ENCODE measurements at places on chromosomes 11 and 22. TPM values are rescaled to one million over a fixed set of nuclear protein-coding genes. Genes with fewer than 3 reads are reported as not detected.

The ANO1 gene
- 8.4 TPM for total RNA-seq

- no peak for DNase-seq
Observed at GRCh38 chr22:38761202-38762162, 5.7 kb upstream of the SUN2 start.

DNA sequence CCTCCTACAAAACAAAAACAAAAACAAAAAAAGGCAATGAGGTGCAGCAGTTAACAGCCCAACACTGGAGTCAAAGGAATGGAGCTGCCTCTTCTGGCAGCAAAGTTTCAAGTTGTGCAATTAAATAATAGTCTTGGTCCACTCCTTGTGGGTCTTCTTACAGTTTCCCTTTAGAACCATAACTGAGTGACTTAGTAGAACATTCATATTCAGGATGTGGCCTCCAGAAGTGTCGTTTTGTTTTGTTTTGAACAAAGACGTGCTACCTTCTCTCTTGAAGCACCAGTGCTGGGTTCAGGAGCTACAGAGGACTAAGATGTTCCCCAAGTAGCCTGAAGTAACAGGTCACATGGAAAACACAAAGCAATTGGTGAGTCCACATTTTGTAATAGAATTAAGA lies 2.0 kb upstream of the JAML start:
- DNase-seq = no peak

GRCh38 chr11:1744891-1745700 lies 5.3 kb downstream of the IFITM10 start:
- peak; percentile 85 for DNase-seq

The PNPLA5 gene
- not detected for total RNA-seq

- no peak for DNase-seq
Observed at GRCh38 chr11:12272821-12273617, 104.4 kb upstream of the PARVA start.

DNA sequence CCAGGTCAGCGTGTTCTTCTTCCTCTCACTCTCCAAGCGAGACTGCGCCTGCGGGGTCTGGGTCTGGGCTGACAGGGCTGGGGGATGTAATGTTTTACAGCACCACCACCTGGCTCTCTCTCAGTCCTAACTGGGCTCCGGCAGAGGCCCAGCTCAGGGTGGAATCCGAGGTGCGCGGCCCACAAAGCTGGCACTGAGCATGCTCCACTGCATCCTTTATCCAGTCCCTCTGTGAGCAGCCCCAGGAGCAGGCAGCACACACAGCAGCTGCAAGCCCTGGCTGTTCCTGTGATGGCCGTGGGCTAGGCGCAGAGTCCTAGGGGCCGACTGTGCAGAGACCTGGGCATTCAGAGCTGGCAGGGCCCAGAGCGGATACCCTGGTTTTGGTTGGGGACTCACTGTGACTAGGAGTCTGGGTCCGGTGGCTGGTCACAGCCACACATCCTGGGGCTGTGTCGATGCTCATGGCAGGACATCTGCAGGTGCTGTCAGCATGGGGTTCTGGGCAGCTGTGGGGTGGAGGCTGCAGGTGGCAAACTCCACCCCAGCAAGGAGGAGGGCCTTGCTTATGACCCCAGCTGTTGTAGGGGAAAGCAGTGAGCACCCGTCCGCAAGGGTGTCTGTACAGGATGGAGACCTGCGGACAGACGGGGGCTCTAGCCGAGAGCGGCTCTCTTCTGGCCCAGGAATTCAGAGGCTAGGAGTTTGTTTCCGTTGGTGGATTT lies 4.0 kb downstream of the LRRC75B start:
- no peak for DNase-seq

The CYB5R2 gene
- total RNA-seq = 2.5 TPM

The OR6A2 gene
- 3.1 TPM for total RNA-seq

DNA sequence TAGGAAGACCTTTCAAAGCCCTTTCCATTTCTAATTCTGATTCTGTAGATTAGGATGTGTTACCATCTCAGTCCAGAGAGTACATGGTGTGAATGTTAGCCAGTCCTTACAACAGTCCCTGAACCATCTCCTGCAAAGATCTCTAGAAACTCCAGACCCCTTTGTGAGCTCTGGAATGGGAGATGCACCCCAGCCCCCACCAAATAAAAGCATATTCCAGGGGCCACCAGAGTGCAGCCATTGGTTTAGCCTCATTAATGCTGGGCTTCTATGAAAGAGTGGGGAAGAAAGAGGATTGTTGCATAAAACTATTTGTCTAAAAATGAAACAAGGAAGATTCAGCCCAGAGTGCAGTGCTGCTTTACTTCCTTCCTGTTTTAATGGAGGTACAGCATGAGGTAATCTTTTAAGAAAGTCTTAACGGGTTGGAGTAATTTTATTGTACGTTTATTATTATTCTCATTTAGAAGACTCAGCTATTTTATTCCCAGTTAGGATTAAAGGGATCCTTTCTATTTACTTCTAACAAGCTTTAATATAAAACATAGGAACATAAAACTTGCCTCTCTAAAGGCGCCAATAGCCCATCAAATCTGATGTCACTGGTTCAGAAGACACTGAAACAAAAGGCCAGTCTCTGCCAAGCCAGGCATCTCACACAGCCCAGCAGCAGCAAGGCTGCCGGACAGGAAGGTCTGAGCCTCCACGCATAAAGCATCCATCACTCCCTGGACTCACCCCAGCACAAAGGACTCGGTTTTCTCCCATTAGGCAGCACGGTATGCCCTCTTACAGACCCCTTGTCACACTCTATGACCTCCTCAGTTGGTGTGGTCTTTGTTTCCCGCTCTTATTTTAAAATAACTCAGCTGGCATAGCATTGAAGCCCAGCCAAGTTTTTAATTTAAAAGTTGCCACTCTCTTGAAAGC lies 203.9 kb upstream of the BLID start:
- DNase-seq = no peak

The OR51I1 gene
- 0.54 TPM for total RNA-seq

The UBQLN3 gene
- 0.45 TPM for total RNA-seq

DNA sequence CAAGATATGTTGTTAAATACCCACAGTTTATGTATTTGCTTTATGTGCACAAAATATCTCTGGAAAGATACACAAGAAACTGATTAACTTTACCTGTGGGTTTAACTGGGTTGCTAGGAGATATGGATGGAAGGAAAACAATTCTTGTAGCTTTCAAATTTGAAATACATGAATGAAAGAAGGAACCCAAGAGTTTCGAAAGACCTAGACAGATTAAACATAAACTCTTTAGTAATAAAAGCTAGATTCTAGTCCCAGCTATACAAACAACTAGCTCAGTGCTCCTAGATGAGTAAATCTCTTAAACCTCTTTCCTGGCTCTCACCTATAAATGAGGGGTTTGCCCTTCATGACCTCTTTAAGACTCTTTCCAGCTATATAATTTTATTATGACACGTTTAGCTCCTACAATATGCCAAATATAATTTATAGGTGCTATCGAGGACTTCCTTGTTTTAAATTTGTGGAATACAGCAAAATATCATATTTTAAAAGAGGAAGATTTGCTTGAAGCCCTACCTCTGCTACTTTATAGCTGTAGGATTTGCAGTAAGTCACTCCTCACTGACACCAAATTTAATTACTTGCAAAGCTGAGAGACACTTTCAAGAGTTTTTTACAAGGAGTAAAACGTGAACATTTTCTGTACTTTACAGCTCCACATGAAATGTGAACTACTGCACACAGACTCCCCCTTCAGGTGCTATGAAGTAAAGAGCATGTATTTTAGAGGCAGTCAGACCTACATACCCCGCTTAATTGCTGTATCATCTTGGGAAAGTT lies 50.7 kb downstream of the RRAS2 start:
- peak; percentile 17 for DNase-seq

The OR2AG2 gene
- total RNA-seq = 2.3 TPM

DNA sequence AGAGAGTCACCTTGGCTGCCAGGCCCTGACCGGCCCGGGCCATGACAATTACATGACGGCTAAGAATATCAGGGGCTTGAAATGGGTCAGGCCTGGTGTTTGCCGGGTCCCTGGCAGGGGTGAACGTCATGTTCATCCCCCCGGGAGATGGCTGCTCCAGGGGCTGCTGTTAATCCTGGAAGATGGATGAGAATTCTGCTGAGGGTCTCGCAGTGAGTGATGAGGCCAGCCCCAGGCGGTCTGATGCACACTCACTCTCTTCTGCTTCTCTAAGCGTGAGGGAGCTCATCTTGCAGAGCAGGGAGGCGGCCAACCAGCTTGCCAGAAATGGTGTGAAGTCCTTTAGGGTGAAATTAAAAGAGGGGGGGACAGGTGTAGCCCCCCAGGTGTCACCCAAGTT lies 101.3 kb upstream of the ANO1 start:
- DNase-seq = no peak

- DNase-seq = no peak
Observed at GRCh38 chr11:2258501-2259465, 11.6 kb downstream of the ASCL2 start.

GRCh38 chr22:46107753-46108563 lies 42.4 kb upstream of the PPARA start:
- DNase-seq = no peak

The TRPC6 gene
- total RNA-seq = 5.4 TPM

The CARNS1 gene
- 0.18 TPM for total RNA-seq

The MAPK8IP2 gene
- total RNA-seq = 38.4 TPM

GRCh38 chr22:24532075-24532474 lies 22.9 kb downstream of the GUCD1 start:
- no peak for DNase-seq

DNA sequence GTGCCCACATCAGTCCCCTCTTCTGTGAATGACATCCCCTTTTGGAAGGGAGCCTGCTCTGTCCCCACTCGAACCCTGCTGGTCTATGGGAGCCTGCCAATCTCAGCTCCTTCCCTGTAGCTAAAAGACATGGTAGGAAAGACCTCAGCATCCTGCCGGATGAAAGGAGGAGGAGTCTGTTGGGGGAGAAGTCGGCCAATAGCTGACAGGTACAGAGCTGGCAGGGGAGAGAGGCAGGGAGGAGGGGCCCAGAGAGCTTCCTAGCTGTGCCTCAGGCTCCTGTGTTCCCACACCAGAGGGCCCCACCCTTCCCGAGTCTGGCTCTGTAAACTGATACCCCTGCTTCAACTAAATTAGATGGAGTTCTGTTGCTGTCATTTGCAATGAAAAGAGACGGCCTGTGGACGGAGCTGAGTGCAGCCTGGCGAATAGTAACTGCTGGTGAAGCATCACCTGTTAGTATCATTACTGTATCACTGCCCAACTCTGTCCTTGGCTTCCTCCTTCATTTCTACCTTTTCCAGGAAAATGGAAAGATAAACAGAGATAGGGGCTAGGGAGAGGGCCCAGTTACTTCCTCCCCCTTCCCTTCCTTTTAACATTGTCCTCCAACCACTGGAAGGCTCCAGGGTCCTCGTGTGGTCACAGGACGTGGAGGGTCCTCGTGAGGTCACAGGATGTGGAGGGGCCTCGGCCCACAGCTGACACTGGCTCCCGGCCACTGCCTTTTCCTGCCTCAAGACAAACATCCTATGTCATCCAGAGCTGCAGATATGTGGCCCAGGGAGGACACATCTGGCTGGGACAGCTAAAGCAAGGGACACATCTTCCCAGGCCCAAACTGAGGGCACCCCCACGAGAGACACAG lies 15.1 kb downstream of the FXYD6 start:
- DNase-seq = peak; percentile 87

DNA sequence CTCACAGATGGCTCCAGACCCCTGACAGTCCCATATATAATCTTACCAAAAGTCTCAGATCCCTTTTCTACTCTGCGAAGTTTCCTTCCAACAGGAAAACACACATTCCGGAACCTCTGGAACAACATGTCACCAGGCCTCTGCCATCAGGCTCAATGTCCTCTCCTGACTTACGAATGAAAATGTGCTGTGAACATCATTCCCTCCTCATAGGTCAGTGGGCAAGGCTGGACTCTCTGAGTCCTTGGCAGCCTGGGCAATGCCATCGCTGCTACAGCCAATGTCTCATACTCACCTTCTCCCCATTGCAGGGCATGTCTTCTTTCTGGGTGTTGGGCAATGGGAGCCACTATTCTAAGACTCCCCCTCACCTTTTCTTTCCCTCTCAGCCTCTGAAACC lies 1.7 kb upstream of the HPX start:
- DNase-seq = no peak

GRCh38 chr11:17397311-17398002 lies 9.0 kb upstream of the KCNJ11 start:
- no peak for DNase-seq

GRCh38 chr11:20293992-20294391 lies 69.5 kb upstream of the HTATIP2 start:
- no peak for DNase-seq

The GLYAT gene
- not detected for total RNA-seq

The ARL14EP gene
- total RNA-seq = 48.4 TPM

The CRYBB3 gene
- total RNA-seq = not detected

DNA sequence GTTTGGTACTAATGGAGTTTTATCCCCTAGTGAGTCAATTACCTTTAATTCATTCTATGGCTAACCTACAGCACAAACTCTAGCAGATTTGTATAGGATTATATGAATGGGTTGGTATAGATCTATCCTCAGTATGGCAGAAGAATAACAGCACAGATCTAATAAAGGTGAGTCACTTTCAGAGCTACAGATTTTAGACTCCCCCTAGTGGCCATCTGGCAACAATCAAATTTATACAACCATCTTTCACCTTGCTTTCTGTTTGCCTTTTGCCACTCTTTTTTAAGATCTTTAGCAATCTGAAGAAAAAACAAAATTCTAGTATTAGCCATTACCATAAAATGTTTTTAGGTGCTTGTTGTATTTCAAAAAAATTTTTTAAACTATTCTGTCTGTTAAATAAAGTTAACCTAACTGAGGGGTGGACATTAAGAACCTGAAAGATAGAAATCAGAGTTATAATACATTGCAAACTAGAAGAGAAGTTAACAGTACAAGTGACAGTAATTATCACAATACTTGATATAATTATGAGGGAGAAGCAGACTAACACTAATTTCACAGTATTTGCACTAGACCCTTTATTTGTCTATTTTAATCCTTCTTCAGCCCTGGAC lies 25.8 kb downstream of the DDIAS start:
- DNase-seq = peak; percentile 55

DNA sequence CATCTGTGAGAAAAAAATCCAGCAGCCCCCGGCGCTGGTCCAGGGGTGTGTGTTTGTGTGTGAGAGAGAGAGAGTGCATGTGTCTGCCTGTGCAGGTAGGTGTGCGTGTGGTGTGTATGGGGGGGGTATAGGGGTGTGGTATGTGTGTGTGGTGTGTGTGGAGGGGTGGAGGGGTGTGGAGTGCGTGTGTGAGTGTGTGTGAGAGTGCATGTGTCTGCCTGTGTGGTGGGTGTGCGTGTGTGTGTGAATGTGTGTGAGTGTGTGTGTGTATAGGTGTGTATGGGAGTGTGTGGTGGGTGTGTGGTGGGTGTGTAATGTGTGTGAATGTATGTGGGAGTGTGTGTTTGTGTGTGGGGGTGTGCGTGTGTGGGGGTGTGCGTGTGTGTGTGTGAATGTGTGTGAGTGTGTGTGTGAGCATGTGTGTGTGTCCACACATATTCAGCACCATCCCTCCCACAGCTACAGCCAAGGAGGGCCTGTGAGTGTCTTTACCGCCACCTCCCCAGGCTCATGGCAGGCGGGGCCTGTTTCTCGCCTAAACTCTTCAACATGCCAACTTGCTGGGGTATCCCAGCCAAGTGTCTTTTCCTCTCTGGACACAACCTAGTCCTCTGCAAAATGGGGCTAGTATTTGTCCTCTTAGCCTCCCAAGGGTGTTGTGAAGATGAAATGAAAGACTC lies 11.9 kb downstream of the LMO1 start:
- DNase-seq = no peak

All from cerebellum (tissue), 4 donors.